Endodermal cell (in vitro differentiated cells): ENCODE measurements at places on chromosomes 16 and 17. TPM values are rescaled to one million over a fixed set of nuclear protein-coding genes. Genes with fewer than 3 reads are reported as not detected.
A peak's percentile ranks its signal among the peaks of the same experiment; 100 is the strongest.

HS3ST3A1 gene
- total RNA-seq, result 1.0 to 2.4 TPM (median 1.2 TPM) in 3 replicates

NAE1 gene
- total RNA-seq, result 119 and 129 TPM in 2 replicates

DNA sequence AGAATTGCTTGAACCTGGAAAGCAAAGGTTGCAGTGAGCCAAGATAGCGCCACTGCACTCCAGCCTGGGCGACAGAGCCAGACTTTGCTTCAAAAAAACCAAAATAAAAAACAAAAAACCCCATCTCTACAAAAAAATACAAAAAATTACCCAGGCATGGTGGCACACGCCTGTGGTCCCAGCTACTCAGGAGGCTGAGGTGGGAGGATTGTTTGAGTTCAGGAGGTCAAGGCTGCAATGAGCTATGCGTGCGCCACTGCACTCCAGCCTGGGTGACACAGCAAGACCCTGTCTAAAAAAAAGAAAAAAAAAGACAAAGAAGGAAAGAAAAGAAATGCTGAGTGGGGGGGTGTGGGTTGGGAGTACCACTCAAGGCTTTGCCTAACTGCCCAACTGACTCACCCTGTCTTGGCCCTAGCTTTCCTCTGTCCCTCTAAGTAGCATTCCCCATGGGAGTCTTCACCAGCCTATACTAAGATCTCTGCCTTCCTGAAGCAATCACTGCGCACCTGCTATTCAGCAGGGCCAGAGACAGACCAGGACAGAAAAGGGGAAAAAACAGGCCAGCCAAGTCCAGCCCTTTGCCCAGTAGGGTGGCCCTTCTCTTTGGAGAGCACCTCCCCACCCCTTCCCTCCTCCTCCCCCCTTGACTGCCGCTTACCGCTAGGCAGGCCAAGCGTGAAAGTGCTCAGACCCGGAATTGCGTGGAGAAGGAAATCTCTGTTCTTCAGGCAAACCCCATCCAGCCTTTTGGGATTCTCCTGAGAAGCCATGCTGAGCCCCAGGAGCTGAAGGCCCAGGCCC lies 45.8 kb downstream of the RTN4RL1 start:
- DNase-seq, result peak; percentile 65

CDH11 gene
- 2.9 and 4.0 TPM in 2 replicates for total RNA-seq

DNA sequence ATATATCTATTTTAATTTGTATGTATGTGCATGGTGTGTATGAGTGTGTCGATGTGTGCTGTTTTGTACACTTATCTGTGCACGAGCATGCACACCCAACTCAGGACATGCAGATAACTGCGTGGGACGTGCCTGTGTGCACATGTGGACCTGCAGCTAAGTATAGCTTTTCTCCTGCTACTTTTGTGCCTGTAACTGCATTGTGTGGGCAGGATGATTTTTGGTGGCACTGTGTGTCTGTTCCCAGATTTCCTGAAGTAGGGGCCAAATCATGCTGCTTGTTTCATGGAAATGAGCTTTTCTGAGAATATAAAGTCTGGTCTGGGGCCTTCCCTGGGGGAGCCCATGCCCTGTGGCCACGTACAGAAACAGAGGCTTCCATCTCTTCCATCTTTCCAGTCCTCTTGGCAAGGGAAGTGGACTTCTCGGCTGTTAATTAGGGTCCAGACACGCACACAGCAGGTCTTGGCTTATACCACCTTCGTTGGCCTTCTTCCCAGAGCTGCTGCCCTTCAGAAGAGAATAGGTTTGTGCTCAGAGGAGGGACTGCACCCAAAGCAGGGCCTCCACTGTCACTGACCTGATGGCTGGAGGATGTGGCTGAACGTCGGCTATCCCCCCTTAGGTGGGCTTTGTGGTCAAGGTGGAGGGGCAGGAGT lies 30.2 kb downstream of the SPNS3 start:
- no peak for DNase-seq

GRCh38 chr17:77320044-77320440 lies 179.3 kb downstream of the SEC14L1 start:
- DNase-seq, result peak; percentile 45

DNA sequence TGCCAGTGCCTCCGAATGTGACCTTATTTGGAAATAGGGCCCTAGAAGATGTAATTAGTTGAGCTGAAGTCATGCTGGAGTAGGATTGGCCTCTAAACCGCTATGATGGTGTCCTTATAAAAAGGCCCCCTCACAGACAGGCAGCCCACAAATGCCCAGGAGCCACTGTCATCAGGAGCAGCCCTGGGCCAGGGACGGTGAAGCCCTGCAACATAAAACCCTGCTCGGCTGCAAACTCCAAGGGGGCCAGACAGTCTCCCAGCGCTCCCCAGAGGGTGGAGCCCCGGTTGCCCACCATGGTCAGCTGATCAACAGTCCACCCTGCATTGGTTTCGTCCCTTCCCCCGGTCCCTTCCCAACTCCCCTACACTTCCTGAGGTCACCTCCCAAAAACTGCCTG lies 351.7 kb downstream of the FOXL1 start:
- no peak for DNase-seq

CCDC40 gene
- 11.9 to 38.9 TPM (median 30.1 TPM) in 3 replicates for total RNA-seq

TNFRSF13B gene
- total RNA-seq, result 0.78 to 3.3 TPM (median 0.97 TPM) in 3 replicates

CHCT1 gene
- not detected in 2 replicates for total RNA-seq

GRCh38 chr17:16379654-16380053 lies 1.2 kb upstream of the UBB start:
- peak; percentile 64 for DNase-seq

- no peak for DNase-seq
Measured at GRCh38 chr16:2090481-2090776, 42.6 kb downstream of the TSC2 start.

DNA sequence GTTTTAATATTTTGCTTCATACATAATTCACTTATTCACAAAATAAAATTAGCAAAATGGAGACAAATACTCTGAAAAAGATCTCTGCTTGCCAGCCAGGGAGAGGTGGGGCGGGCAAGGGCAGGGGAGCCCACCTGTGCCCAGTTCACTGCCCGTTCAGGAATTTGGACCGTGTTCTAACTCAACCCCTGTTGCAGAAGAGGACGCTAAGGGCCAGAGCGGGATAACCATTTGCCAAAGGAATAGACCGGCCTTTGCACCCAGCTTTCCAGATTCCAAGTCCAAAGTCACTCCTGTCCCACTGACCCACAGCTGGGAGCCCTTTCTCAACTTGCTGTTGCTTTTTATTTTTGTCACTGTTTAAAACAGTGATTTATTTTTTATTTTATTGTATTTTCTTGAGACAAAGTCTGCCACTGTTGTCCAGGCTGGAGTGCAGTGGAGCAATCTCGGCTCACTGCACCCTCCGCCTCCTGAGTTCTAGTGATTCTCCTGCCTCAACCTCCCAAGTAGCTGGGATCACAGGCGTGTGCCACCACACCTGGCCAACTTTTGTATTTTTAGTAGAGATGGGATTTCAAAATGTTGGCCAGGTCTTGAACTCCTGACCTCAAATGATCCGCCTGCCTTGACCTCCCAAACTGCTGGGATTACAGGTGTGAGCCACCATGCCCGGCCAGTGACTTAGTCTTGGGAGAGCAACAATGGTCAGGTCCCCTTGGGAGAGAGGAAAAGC lies 2.7 kb upstream of the PIEZO1 start:
- DNase-seq, result no peak

GRCh38 chr16:50597563-50598255 lies 49.5 kb downstream of the NKD1 start:
- no peak for DNase-seq

MFSD6L gene
- total RNA-seq, result 3.3 and 3.7 TPM in 2 replicates
